ENCODE measurements at places on chromosomes 16 and 17.

GRCh38 chr17:59287452-59287851, 44.0 kb upstream of the YPEL2 start:
- no peak for DNase-seq

DNA sequence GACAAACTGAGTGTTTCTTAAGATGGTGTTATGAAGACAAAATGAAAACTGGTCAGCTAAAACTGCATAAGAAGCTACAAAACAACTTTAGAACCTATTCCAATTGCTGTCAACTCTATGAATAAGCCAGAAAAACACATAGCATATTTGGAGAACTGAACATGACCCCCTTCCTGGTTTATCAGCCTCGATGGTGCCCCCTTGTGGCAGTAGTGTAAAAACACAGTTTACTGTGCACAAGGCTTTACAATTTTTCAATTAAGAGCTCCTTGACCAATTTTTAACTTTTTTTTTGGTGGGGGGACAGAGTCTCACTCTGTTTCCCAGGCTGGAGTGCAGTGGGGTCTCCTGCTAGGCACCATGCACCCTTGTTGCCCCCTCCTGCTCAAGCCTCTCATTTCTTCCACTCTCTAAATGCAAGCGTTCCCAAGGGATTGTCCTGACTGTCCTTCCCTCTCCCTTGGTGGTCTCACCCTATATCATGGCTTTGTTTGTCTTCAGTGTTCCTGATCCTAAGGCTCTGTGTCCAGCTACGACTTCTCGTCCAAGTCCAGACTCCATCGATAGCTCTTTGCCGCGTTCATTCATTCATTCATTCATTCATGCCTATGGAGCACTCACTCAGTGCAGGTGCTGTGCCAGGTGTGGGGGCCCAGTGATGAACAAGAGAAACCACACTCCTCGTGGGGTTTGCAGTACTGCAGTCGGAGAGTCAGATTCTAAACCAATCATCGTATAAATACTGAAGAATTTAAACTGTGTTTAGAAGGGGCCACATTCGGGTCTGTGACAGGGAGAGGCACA, 7.5 kb downstream of the EIF1 start:
- DNase-seq = no peak

DNA sequence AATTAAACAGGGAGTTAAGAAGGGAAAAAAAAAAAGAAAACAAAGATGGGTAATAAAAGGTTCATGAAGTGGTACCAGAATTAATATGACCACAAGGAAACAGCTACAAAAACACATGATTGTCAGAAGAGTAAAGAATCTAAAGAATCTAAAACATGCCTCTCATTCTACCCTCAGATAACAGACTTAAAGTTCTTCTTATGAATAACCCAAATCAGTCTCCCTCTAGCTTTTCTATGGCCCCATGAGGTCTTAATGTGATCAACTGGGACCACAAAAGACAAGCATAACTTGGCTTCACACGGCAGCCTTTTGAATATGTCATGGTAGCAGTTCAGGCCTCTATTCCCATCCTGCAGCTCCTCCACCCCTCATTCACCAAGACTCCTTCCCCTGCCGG, 6.9 kb downstream of the MYH10 start:
- DNase-seq = no peak

- DNase-seq = no peak
These were observed 8.6 kb downstream of the MAP2K3 start for GRCh38 chr17:21292867-21293830.

GRCh38 chr16:86222965-86223551, 287.3 kb upstream of the FOXF1 start:
- DNase-seq = peak; percentile 74

GRCh38 chr17:82808006-82808405, 31.8 kb downstream of the ZNF750 start:
- DNase-seq = no peak

DNA sequence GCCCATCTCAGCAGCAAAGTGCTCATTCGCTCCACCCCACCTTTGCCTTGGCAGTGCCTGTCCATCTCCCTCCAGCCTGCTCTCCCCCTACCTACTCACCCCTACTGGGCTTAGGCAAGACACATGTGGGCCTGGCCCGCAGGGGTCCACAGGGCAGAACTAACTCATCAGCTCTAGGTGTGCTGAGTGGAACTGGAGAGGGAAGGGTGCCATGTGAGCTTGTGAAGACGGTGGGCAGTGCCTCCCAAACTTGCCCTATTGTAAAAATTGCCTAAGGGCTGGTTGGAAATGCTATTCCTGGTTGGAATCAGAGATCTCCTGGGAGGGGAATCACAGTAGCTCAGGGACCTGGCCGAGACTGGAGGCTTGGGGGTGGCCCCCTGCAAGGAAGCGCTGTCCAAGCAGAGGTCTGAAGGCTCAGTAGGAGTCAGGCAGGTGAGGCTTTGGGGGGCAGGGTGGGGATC, 29.1 kb upstream of the TNS4 start:
- no peak for DNase-seq

GRCh38 chr17:74972107-74972972, at the start of gene HID1:
TSS of gene HID1 (minus strand) at chr17:74972759. CDS start at chr17:74972656, 103 bp downstream.
- no peak for DNase-seq

- DNase-seq = no peak
These were observed 90.9 kb downstream of the MYH11 start for GRCh38 chr16:15765880-15766279.

DNA sequence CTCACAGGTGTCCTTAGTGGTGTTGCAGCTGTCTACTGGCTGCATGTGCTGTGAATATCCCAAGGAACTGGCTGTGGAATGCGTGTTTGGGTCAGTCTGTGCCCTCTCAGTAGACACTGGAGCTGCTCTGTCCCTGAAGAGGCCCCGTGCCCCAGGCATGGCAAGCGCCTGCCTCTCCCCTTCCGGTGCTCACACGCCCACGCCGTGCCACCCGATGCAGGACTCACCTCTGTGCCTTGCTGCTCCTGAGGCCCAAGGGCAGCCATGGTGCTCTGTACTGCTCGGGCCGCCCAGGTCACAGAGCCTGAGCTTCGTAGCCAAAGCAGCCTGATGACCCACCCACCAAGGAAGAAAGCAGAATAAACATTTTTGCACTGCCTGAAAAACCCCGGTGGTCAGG, 10.0 kb downstream of the RGS11 start:
- no peak for DNase-seq

DNA sequence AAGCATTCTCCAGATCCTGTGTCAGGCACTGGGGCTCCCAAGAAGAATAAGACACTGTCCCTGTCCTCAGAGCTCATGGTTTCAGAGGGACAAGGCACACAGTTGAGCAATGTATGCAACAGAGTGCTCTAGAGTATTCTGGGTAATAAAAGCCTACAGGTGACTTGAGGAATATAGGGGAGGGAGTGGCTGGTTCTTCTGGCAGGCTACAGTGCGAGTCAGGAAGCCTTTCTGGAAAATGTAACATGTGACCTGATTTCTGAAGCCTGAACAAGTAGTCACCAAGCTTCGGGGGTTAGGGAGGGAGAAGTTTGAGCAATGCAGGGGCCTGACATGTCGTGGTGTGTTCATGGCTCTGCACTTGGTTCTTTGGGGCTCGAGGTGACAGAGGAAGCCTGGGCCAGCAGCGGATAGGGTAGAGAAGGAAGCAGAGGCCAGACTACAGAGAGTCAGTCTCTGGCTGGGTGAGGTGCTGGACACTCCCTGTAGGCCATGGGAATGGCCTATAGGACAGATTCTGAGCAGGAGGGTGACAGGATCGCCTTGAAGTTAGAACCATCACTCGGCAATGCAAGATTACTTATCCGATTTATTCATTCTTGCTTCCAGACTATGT, 16.0 kb upstream of the LRRC75A start:
- DNase-seq = no peak

GRCh38 chr17:46026166-46027047, 27.4 kb downstream of the STH start:
- no peak for DNase-seq

- no peak for DNase-seq
These were observed 20.0 kb downstream of the IST1 start for GRCh38 chr16:71915350-71915749.

- DNase-seq = no peak
These were observed 647.9 kb downstream of the MAF start for GRCh38 chr16:78952630-78953029.

DNA sequence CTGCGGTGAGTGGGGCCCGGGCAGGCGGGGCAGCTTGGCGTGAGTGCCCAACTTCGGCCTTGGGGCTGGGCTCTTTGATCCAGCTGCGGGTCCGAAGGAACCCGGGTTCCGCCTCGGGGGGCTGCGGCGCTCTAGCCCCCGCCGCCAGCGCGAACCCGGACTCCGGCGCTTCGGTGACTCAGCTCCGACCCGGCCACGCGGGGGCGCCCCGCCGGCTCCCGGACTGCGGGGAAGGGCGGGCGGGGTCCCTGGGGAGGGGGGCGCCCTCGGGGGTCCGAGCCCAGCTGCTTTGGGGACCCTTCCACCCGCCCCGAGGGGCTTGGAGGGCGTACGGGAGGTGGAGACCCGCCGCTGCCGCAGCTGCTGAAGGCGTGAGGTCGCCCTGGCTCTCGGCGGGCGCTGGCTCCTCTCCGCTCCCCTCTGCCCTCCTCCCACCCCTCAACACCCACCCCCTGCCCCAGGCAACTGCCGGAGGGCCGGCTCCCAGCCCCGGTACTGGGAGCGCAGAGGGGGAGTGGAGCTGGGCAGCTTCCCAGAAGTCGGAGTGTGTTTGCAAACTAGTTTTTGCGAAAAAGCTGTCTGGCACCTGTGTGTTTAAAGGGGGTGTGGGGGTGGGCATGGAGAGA, 516 bp downstream of the CPNE2 start:
- DNase-seq = no peak

GRCh38 chr17:31392856-31393748, 1.6 kb downstream of the RAB11FIP4 start:
- DNase-seq = no peak

- DNase-seq = no peak
These were observed 23.0 kb upstream of the NAT9 start for GRCh38 chr17:74799097-74799496.

DNA sequence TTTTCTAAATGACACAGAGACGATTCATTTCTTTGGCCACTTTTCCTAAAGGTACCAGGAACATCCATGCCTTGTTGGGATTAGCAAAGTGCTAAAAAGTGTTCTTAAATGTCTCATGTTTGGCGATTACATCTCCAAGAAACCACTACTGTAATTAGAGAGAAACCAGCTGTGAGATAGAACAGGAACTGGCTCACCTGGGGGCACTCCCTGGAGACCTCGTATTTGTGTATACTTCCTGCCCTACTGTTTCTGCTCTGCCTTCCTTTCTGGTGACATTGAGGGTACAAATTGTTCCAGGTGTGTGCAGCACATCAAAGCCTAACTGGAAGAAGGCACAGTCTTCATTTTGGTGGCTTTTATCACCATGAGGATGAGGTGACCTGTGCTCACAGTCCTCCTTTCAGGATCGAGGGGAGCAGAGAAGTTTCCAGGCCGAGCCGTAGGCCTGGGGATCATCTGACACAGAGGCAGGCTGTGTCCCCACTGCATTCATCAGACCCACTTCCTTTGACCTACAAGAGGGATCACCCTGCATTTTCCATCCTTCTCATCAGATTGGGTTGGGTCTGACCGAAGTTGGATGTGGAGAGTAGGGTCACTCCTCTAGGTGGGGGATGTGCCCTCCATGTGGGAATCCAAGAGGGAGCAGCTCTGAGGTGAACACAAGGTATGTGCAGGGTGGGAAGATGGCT, 23.7 kb downstream of the CCL4 start:
- DNase-seq = no peak

- no peak for DNase-seq
These were observed 72.3 kb upstream of the CORO6 start for GRCh38 chr17:29694918-29695563.

- DNase-seq = no peak
These were observed 602.0 kb upstream of the C16orf82 start for GRCh38 chr16:26464576-26465266.

- DNase-seq = no peak
These were observed 3.3 kb upstream of the NR1D1 start for GRCh38 chr17:40103688-40104087.

DNA sequence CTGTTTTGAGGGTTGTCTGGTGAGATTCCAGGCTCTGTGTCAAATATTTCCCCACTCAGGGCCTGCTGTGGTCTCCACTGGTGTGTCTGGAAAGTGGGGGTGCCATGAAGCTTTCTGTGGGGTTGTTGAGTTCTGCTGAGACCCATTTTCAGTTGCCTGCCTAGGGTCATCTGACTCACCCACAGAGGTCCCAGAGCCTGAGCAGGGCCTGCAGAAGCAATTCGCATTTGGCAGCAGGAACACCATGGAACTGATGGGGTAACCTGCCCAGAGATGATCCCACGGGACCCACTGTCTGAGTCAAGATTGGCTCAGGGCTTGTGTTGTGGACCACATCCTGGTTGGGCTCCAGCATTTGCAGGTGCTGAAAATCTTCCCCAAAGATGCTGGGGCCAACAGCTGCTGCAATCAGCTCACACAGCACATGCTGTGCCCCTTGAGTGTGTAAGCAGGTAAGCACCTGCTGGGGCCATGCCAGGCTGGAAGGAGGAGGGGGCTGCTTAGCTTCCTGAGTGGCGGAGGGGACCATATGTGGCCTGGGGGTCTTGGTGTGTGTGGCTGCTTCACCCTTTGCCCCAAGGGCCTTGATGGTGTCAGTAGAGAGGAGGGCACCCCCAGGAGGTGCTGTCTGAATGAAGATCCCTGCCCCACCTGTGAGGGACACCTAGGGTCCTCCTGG, 1726.1 kb downstream of the TP53TG3F start:
- no peak for DNase-seq

DNA sequence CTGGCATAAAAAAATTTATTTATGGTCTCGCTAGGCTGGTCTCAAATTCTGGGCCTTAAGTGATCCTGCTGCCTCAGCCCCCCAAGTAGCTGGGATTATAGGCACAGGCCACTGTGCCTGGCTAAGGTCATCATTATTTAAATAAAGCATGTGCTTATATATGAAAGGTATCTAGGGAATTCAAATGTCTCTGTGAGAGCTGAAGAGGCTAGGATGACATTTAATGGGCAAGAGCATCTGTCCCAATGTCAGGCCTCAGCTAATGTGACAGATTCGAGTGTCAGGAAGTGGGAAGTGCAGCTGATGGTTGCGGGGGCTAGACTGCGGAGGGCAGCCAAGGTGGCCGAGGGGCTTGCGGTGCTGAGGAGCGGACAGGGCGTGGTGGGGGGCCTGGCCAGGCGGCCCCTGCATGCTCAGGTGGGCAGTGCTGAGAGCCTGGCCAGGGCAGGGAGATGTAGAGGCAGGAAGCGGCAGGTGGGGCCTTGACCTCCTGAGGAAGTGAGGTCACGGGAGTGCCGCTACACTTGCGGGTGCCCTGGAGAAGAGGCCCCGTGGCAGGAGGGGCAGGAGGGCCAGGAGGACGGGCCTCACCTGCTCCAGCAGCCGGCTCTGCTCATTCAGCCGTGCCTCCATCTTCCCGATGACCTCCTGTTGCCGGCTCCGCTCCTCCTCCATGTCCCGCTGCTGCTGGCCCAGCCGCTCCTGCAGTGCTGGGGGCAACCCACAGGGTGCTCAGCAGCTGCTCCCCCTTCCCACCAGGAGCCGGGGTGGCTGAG, 12.6 kb upstream of the MRPL38 start:
- DNase-seq = no peak

- DNase-seq = no peak
These were observed 32.7 kb downstream of the ARHGAP23 start for GRCh38 chr17:38460716-38461630.

GRCh38 chr17:72843591-72843990, 248.9 kb downstream of the SLC39A11 start:
- DNase-seq = no peak

- DNase-seq = no peak
These were observed 90.3 kb upstream of the CHMP6 start for GRCh38 chr17:80901319-80901718.

- no peak for DNase-seq
These were observed 39.9 kb downstream of the WSCD1 start for GRCh38 chr17:6110088-6110487.

All from AG04449 (cell line).